ENCODE measurements at places on chromosomes 5 and 9.

DNA sequence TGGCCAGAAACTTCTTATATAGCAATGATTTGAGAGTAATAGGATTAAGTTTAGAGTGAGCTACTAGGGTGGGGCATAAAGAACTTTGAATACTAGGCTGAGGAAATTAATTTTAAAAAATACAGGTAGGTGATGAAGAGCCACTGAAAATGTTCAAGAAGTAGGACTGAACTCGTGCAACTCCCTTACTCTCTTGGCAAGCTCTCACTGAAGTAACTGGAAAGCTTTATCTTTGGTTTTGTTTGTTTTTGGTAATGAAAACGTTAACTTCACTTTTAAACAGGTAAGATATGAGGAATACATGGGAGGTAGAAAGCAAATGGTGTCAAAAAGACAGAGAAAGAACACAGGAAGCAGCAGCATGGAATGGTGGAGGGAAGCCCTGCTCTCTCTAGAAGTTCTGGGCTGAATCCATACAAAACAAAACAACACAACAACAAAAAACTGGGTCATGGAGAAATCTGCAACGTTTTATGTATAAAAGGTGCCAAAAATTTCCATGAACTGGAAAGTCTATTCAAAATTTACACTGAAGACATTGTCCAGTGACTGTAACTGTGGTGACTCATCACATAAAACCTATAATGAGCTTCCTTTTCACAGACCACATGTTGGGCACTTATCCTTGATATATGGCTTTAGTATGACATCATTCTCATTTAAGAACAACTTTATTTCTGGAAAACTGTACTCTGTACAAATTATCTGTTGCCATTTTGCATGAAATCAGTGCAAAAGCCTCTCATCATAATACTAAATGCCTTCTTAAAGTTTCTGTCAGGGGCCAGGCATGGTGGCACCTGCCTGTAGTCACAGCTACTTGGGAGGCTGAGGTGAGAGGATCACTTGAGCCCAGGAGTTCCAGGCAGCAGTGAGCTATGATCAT is 91.2 kb upstream of the CHD1 start:
- peak; percentile 90 for DNase-seq

DNA sequence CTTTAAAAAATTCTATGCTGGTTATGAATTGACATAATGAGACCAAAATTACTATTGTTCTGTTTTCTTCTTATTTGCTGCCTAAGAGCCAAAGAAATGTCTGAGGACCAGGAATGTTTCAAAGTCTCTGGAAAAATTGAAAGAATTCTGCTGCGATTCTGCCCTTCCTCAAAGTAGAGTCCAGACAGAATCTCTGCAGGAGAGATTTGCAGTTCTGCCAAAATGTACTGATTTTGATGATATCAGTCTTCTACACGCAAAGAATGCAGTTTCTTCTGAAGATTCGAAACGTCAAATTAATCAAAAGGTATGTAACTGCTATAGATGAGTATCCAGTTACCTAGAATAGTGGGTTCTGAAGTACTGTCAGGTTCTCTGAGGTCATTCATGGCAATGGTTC is 10.3 kb upstream of the DHFR start:
- no peak for DNase-seq

GRCh38 chr5:98721231-98721928 is 52.1 kb upstream of the RGMB start:
- peak; percentile 45 for DNase-seq

DNA sequence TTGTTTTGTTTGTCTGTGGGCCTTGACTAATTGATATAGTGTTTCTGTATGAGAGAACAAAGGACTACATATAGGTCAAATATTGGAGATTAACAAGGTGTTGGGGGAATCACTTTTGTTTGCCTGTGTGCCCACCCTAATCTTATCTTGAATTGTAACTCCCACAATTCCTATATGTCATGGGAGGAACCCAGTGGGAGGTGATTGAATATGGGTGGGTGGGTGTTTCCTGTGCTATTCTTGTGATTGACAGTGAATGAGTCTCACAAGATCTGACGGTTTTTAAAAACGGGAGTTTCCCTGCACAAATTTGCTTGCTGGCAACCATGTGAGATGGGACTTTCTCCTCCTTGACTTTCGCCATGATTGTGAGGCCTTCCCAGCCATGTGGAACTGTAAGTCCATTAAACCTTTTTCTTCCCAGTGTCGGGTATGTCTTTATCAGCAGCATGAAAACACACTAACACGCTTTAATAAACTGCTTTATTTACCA is 64.9 kb upstream of the HSPB3 start:
- no peak for DNase-seq

- no peak for DNase-seq
These were observed 58.4 kb downstream of the DAPK1 start for GRCh38 chr9:87556039-87556438.

DNA sequence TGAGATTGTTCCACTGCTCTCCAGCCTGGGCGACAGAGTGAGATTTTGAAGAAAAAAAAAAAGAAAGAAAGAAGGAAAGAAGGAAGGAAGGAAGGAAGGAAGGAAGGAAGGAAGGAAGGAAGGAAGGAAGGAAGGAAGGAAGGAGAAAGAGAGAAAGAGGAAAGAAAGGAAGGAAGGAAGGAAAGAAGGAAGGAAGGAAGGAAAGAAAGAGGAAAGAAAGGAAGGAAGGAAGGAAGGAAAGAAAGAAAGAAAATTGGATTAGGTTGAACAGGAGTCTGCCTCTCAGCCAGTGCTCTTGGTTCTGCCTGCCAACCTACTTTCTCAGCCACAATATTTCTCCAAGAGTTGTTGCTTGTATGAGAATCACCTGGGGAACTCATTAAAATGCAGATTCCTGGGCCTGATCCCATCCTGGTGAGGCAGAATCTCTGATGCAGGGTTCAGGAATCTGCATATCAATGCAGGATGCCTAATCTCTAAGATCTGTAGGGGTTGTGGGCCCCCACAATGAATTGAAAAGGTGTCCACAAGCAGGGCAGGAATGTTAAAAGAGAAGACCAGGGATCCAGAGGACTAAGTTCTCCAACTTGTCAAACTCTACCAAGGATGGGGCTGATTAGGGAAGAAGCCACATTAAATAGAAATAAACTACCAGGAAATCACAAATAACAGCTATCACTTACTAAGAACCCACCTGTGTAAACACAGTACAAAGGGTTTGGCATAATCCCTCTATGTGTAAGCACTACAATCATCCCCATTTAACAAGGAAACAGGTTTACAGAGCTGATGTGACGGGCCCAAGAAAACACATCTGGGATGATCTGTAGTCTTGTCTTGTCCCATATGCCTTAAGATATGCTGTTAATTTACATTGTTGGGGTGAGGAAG is 23.4 kb upstream of the GALNT10 start:
- no peak for DNase-seq

DNA sequence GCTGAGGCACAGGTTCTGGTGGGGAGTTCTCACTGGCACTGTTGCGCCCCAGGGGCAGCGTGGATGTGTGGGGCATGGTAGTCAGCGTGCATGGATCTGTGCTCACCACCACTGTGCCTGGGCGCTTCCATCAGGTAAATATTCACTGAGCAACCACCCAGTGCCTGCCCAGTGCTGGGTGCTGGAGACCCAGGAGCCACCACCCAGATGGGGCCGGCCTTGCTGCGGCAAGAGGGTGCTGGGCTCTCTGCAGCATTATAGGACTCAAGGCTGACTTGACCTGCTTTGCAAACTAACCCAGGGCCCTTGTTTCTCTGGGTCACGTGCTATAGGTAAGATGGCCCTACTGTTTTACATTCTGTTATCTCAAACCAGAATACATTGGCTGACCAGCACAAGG is 60.5 kb downstream of the DAP start:
- DNase-seq: no peak

DNA sequence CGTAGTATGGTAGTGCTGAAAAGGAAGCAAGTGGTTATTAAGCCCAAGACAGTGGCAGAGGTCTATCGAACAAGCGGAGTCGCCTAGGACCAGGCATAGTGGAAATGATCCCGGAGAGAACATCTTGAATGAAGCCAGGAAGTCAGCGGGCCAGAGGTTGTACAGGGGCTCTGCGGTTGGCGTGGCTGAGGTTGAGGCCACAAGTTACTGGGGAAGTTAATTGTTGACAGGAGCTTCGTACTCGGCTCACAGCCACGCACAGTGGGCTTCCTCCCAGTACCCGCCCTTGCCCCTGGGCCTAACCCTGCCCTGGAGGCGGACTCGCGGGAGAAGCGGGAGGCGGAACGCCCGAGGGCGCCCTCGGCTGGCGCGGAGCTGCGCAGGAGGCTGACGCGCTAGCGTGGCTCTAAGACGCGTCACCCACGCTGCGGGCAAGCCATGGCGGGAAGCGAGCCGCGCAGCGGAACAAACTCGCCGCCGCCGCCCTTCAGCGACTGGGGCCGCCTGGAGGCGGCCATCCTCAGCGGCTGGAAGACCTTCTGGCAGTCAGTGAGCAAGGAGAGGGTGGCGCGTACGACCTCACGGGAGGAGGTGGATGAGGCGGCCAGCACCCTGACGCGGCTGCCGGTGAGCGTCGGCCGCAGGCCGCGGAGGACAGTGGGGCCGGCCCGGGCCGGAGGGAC is at the start of gene FBXO4:
TSS of gene FBXO4 (plus strand) at position 410 of the 683 bp plus-strand sequence. CDS start at position 439, 29 bp downstream.
- peak; percentile 88 for DNase-seq

- DNase-seq: no peak
These were observed 263.3 kb upstream of the ADAMTS16 start for GRCh38 chr5:4876804-4877203.

GRCh38 chr9:71663931-71664459 is 104.3 kb downstream of the CEMIP2 start:
- peak; percentile 58 for DNase-seq

All from AG08395 (cell line).